Stimulated activated CD8-positive, alpha-beta memory T cell treated with anti-CD3 and anti-CD28 coated beads, Interleukin-4, amount 100 ng/mL, for 1 hour (primary cell): ENCODE measurements at places on chromosomes 3 and 15.

DNA sequence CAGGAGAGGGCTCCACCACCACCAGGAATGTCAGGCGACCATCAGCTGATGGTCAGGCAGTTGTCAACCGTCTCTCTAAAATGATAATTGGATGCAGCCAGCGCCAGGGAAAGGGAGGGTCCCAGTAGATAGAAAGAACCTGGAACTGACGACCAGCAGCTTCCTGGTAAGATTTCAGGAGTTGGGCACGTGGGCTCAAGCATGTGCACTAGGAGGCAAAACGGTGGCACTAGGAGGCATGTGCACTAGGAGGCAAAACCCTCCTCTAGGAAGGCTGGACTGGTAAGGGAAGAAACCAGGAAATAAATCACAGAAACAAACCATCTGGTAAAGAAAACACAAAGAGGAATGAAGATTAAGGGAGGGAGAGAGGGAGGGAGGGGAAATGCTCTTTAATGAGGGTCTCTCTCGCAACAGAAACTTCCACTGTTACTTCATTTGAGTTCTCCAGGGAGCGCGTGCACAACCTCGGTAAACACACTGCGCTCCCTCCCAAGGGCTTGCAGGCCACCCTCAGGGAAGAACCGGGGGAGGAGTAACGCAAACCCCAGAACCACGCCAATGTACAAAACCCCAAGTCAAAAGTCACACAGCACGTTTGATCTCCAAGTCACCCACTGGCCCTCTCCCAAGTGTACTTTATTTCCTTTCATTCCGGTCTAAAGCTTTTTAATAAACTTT lies 116.7 kb downstream of the XXYLT1 start:
- DNase-seq, result no peak

DNA sequence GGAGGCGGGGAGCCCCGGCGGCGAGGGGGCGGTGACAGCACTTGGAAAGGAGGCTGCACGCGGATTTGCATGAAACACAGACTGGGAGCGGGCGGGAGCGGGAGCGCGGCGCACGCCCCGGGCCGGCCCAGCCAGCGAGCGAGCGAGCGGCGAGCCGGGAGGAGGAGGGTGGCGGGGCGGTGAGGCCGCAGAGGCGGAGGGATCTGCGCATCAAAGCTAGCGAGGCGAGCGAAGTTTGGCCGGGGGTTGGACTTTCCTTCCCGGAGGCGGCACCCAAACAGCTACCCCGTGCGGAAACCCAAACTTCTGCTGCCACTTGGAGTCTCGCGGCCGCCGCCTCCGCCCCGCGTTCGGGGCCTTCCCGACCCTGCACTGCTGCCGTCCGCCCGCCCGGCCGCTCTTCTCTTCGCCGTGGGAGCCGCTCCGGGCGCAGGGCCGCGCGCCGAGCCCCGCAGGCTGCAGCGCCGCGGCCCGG lies at the start of gene SMAD3:
Gene SMAD3, plus strand, starts transcription at position 72 of the 475 bp plus-strand sequence. CDS start 553 bp downstream, outside the sequence.
- peak; percentile 44 for DNase-seq

GRCh38 chr3:101138817-101139216 lies 145.6 kb upstream of the ABI3BP start:
- DNase-seq, result no peak

DNA sequence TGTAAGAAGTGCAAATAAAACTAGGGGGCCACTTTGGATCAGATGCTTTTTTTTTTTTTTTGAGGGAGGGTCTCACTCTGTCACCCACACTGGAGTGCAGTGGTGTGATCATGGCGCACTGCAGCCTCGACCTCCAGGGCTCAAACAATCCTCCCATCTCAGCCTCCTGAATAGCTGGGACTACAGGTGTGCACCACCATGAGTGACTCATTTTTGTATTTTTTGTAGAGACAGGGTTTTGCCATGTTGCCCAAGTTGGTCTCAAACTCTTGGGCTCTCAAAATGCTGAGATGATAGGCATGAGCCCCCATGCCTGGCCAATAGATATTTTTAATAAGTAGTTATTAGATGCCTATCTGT lies 20.8 kb downstream of the CCR1 start:
- no peak for DNase-seq

GRCh38 chr3:36957862-36958686 lies 13.2 kb upstream of the TRANK1 start:
- DNase-seq, result no peak

GRCh38 chr3:88180398-88180999 lies 30.7 kb downstream of the C3orf38 start:
- no peak for DNase-seq

DNA sequence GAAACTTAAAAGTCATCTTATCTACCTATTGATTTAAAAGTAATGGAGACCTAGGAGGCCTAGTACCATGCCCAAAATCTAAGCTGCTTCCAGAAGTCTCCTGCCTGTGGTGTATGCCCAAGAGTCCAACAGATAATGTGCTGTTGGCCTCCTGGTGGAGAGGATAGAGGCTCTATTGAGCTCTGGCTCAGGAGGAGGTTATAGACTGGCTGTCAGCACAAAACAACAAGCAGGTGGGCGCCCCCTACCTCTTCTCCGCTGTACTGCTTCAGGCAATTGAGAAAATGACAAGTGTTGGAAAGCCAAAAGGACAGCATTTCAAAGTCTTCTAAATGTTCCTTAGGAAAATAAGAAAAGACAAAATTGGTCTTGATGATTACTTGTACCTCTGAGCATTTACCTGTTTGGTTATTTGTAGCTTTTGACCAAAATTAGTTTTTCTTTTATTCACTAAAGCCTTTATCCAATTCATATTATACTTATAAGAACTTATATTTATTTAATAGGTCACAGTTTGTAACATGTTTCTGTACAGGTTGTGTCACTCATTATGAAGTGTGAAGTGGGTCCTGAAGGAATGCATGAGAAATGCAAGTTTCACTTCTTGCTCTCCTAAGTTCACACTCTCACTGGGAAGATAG lies 17.2 kb upstream of the GNB5 start:
- peak; percentile 32 for DNase-seq

DNA sequence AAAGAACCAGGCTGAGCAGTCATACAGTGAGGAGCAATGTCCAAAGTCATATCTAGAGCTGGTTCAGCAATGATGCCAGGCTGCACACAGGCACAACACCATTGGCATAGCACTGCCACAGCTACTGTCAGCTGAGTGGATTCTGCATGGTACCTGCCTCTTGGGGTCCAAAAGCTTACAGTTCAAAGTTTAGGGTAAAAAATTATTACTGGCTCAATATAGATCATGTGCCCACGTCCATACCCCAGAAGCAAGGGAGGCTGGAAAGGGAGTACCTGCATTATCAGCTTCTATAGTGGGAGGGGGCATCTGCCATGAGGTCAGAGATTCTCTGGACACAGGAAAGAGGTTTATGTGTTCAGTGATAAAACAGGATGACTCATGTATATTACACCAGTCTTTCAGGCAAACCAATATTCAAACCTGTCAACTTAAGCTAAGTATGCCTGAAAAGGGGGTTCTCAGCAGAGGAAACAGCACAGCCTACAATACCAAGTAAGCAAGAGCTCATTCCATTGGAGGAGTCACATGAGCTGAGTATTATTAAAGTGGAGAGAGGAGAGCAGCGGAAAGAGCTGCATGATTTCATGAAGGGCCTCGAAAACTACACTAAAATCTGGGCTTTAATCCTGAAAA lies 99.0 kb downstream of the ANO10 start:
- no peak for DNase-seq

DNA sequence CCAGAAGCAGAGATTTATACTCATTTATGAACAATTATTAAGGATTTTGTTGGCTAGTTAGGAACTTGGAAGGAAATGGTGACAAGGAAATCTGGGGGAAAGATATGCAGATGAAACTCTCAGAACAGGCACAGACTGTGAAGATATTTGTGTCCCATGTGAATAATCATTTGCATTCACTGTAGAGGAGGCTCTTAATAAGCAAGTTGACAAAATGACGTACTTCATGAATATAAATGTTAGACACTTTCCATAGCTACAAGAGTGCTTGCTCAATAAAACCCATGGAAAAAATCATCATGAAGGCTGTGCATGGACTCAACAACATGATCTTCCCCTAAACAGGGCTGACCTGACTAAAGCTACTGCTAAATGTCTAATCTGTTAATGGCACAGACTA lies 59.7 kb downstream of the MAP4 start:
- no peak for DNase-seq

DNA sequence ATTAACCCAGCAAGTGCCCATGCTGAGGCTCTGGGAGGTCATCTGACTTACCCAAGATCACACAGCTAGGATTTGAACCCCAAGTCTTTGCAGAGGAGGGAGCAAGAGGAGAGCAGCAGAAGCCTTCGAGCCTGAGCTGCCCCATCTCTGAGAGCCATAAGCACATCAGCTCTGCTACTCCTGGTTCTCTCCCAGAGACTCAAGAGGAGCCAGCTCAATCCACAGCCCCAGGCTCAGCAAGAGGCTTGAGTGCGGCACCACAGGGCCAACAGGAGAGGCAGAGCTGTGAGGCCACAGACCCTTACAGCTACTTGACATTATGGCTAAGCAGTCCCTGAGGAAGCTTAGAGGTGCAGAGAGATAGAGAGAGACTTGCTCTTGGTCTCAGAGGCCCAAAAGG lies 15.9 kb upstream of the NTRK3 start:
- DNase-seq, result no peak

- DNase-seq, result no peak
Measured at GRCh38 chr3:116276675-116277074, 168.6 kb downstream of the LSAMP start.

GRCh38 chr3:64798316-64798715 lies 110.5 kb upstream of the ADAMTS9 start:
- DNase-seq, result no peak

DNA sequence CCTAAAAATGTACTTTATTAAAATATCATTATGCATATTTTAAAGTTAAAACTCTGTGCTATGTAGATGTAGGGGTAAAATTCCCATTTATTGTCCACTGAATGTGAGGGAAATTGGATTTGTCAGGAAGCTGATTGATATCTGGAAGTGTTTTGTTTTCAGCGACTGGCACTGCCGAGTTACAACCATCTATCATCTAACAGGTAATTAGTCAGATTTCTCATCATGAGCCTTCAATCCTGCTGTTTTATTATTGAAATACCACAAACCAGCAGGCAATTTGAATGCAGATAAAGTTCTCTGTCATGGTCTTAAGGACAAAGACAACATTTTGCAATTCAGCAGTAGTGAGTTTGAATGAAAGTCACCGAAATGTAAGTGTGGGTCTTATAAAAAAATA lies 40.5 kb downstream of the ZIC1 start:
- DNase-seq, result no peak

DNA sequence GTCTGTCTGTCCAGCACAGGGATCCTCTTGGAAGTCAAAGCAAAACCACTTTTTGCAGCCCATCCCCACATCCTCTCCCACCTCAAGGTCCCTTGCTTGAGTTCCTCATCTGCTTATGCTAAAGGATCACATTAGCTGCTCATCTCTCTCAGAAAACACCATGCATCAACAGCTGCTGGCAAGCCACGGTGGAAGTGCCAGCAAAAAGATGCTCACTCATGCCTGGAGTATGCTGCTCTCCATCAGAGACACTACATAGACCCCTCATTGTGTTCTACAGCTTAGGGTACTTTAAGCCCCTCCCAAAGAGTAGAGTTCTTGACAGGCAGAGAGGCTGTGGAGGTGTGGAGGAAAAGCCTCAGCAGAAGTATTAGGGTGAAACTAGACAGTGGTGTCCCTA lies 94.6 kb upstream of the COL8A1 start:
- no peak for DNase-seq

GRCh38 chr15:84594617-84595290 lies 6.1 kb upstream of the ZSCAN2 start:
- DNase-seq, result no peak

- no peak for DNase-seq
Measured at GRCh38 chr15:83978588-83978987, 257.0 kb upstream of the GOLGA6L4 start.

- no peak for DNase-seq
Measured at GRCh38 chr3:189664311-189664710, 33.1 kb downstream of the TP63 start.

DNA sequence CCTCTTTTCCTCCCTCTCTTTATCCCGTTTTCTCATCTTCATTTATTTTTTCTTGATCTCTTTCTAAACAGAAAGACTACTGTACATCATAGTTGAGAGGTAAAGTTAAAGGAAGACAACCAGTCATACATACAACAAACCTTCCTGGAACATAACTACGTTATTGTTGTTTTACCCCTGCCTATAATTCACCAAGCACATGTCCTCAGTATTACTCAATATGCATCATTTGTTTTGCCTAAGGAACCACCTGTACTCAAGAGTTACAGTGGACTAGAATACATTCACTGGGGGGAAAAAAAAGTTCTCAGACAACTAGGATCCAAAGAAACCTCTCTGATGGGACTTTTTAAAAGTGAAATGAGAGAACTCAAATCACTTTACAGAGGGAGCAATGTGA lies 344.7 kb upstream of the RBMS3 start:
- no peak for DNase-seq

GRCh38 chr3:25142609-25143355 lies 285.3 kb upstream of the RARB start:
- no peak for DNase-seq

GRCh38 chr15:60966746-60967145 lies 262.4 kb downstream of the RORA start:
- DNase-seq, result no peak

DNA sequence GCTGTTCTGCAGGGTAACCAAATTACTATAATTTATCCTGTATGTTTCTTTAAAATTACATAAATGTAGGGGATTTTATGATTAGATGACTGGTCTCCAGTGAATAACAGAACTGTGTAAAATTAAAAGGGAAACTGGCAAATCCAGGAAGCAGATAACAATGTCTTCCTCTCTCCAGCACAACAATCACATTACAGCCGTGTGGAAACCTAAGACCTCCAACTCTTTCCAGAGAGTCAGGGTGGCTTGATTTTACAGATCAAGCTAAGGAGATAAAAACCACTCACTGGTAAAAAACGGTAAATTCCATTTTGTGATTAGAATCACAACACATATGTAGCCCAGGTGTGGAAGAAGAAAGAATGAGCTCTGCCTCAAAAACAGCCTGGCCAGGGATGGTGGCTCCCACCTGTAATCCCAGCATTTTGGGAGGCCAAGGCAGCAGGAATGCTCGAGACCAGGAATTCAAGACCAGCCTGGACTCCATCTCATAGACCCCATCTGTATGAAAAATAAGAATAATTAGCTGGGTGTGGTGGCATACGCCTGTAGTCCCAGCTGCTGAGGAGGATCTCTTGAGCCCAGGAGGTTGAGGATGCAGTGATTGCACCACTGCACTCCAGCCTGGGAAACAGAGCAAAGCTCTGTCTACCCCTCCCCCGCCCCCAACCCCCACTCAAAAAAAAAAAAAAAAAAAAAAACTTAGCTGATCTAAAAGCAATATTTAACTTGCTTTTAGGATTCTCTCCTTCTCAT lies 29.0 kb downstream of the IL17RD start:
- DNase-seq, result no peak

DNA sequence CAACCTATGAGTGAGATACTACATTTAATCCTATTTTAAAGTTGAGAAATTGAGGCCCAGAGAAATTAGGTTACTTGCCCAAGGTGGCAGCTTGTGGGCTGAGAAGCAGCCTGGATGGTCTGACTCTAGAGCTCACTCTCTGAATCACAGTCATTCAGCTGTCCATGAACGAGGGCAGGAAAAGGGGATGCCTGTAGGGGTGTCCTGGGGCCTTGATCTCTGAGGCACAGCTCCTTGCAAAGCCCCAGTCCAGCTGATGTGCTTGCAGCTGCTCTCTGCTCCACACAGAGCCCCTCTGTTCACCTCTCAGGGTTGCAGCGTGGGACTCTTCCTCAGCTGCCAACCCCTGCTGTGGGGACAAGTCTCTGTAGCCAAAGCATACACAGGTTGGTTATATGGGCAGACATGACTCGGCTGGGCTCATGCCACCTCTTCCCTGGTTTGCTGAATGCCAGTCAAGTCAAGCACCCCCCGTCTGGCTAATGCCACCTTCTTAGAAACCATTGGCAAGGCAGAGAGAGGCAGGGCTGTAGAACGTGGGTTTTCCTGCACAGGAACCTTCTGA lies 56.8 kb downstream of the GASK1A start:
- DNase-seq, result no peak

- DNase-seq, result no peak
Measured at GRCh38 chr15:45150481-45150880, 20.7 kb downstream of the DUOX1 start.
